ENCODE measurements at places on chromosomes 1 and 21.

- DNase-seq, result no peak
Observed at GRCh38 chr1:236998546-236998945, 5.7 kb downstream of the MT1HL1 start.

- DNase-seq, result peak; percentile 89
Observed at GRCh38 chr1:243730487-243731150, 119.4 kb downstream of the AKT3 start.

DNA sequence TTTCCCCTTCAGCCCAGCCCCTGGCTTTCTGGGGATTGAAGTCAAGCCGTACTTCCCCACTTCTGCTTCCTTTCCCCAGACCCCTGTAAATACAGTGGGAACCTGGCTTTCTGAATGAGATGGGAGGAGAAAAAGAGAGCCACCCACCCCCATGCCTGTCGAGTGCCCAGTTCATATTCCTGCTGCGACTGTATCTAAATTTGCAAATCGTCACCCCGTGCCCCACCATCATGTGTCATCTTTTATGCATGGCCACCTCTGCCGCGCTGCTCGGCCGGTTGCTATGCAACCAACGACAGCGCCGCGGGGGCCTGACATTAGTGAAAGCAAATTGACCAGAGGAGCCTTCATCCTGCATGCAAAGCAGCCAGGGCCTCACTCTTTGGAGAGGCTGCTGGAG, 143.0 kb downstream of the ELAVL4 start:
- peak; percentile 31 for DNase-seq

DNA sequence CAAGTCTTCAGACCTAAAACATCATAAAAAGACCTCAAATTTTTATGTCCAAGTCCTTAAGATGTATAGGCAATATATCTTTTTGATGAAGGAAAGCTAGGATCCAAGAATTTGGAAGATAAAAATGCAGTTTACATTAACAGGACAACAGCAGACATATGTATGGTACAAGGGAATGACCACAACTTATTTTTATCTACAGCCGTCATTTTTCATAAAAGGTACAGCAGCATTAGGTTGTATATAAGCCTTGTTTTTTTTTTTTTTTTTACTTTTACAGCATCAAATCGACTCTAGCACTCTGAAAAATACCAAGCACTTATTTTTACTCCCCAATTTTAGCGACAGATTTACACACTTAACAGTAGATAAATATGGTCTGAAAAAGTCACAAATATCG, 1.3 kb downstream of the SRSF10 start:
- DNase-seq, result no peak

- DNase-seq, result no peak
Observed at GRCh38 chr1:194004146-194004545, 817.7 kb upstream of the B3GALT2 start.

- DNase-seq, result no peak
Observed at GRCh38 chr1:156745881-156746280, 5.0 kb upstream of the MRPL24 start.

- DNase-seq, result no peak
Observed at GRCh38 chr1:14553711-14554110, 44.8 kb upstream of the KAZN start.

DNA sequence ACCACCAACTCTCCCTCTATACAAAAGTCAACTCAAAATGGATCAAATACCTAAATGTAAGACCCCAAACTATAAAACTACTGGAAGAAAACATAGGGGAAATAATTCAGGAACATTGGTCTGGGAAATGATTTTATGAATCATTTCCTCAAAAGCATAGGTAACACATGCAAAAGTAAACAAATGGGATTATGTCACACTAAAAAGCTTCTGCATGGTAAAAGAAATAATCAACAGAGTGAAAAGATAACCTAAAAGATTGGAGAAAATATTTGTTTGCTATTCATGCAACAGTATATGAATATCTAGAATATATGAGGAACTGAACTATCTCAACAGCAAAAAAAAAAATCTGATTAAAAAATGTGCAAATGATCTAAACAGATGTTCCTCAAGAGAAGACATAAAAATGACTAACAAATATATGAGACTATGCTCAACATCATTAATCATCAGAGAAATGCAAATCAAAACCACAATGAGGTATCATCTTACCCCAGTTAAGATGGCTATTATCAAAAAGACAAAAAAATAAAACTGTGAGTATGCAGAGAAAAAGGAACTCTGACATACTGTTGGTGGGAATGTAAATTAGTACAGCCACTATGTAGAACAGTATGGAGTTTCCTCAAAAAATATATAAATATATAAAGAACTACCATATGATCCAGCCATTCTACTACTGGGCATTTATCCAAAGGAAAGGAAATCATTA, 47.8 kb downstream of the VCAM1 start:
- no peak for DNase-seq

GRCh38 chr1:62685431-62685859, 2.7 kb downstream of the DOCK7 start:
- DNase-seq, result no peak

DNA sequence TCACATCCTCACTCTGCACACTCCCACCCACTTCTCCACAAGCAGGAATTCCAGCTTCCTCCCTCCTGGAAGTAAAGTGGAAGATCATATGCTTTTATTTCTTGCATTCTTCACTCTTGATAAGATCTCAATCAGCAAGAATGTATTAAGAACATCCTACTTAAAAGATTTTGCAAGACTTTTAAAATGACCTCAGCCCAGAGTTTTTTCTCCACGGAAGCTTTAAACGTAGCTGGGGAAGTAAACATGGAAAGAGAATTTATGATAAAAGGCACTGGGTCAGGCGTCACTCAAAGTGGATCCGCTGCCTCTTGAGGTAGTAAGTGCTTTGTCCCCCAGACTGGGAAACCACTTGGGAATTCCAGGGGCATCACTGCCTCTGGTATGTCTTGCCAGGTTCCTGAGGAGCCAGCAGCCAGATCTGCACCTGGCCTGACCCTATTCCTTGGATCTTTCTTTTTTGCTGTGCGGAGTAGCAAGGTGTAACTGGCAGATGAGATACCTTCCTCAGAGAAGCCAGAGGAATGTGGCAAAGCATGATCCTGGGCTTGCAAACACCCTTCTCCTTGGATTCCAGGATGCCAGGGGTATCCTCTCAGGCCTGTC, 33.9 kb downstream of the CDK18 start:
- no peak for DNase-seq

GRCh38 chr1:56797065-56797685, 22.0 kb downstream of the FYB2 start:
- no peak for DNase-seq

DNA sequence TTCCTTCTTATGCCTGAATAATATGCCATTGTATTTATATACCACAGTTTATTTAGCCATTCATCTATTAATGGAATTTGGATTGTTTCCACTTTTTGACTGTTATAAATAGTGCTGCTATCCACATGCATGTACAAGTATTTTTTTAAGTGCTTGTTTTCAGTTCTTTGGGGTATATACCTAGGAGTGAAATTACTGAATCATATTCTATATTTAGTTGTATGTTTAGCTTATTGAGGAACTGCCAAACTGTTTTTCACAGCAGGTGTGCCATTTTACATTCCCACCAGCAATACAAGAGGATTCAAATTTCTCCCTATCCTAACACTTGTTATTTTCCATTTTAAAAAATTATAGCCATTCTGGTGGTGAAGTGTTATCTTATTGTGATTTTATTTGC, 7.6 kb upstream of the HJV start:
- DNase-seq, result no peak

DNA sequence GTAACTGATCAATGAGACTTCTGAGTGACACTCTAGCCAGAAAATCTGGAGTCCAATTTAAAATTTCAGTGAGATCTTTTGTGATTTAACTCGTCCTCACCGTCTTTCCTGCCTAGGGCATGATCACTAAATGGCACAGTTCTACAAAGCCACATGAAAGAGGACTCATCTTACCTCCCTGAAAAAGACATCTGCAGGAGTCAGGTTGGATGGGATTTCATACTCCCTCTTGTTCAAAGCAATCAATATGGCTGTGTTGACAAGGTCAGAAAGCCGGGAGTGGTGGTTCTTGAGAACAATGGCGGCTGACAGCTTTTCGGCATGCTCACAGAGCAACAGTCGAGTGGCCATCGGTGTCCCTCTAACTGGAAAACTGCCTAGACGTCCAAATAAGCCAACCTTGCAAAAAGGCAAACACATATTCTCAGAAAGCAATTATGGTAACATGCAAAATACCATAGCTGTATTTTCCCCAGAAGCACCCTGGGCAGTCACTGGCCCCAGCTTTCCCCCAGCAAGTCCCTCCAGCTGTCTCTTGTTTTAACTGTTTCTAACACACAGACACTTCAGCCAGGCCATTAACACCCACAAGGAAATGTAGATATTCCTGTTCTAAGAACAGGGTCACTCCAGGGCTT, 36.6 kb upstream of the ACTA1 start:
- no peak for DNase-seq

DNA sequence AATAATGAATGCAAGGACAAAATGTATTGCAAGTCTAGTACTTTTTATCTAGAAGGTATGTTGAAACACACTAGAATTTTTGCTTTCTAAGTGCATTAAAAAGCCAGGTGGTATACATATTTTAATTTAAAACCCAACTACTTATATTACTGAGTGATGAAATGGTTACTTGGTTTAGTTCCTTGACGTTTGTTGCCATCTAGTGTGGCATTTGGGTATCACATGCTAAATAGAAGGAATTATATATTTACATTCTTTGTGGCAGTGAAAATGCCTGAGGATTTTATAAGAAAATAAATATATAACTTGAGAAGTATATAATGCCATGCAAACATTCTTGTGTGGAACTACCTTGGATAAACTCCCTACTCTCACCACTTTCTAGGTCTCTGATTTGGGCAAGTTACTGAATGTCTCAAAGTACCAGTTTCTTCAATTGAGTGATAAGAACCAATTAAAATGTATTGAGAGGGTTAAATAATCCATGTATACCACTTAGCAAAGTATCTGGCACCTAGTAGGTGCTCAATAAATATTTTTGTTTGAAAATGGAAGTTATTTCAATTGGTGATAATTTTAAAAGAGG, 69.6 kb downstream of the SDCCAG8 start:
- DNase-seq, result peak; percentile 68

Measured in NB4 (cell line).